ENCODE measurements at places on chromosomes 7 and 10. TPM values are rescaled to one million over a fixed set of nuclear protein-coding genes. Genes with fewer than 3 reads are reported as not detected.

The FKBP6 gene
- polyA plus RNA-seq: 0.25 TPM

The PRSS2 gene
- not detected for polyA plus RNA-seq

The TMEM270 gene
- not detected for polyA plus RNA-seq

The TLX1 gene
- polyA plus RNA-seq: 0.09 TPM

The LRRC18 gene
- 0.16 TPM for polyA plus RNA-seq

GRCh38 chr10:115982076-115982475 lies 290.9 kb downstream of the GFRA1 start:
- DNase-seq: no peak

GRCh38 chr7:65216469-65216868 lies 157.2 kb upstream of the ZNF92 start:
- peak; percentile 50 for DNase-seq

DNA sequence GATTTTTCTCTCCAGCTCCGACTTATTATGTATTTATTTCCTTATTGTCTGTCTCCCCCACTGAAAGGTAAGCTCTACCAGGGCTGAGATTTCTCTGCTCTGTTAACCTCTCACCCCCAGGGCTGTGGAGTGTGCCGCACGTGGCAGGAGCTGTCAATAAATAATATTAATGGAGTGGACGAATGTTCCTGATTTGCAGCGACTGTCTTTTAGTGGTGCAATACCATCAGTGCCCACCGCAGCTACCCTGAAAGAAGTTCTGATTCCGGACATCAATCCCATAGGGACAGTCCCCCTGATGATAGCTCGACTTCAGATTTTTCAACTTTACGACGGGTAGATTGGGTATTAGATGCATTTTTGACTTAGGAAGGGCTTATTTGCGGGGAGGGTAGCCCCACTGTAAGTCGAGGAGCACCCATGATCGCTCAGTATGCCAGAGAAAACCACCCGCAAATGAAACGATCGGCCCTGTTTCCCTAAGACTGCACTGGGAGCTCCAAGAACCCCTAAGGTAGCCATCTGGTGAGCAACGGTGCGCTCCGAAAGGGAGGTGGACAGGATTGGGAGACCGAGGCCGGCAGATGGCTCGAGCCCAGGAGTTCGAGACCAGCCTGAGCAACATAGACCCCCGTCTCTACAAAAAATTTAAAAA lies 986 bp upstream of the PPP2R2D start:
- DNase-seq: no peak

GRCh38 chr7:23261843-23262452 lies 15.4 kb downstream of the GPNMB start:
- DNase-seq: no peak

GRCh38 chr10:59857049-59857448 lies 49.3 kb downstream of the CCDC6 start:
- no peak for DNase-seq

DNA sequence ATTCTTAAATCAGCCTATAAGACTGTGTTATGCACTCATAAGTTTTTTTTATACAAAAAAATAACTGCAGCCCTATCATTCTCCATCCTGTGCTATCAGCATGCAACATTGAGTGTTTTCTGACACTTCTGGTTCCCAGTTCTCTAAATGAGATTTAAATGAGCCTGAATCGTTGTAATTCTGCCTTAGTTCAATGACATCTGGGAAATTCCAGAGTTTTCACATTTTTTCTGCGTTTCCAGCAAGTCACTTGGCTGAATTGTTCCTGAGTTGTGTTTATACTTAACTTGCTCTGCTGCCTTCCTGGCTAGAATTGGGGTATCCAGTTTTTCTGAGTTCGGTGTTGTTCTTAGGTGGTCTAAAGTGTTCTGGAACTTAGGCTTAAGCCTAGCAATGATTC lies 636.1 kb upstream of the FZD8 start:
- DNase-seq: no peak

DNA sequence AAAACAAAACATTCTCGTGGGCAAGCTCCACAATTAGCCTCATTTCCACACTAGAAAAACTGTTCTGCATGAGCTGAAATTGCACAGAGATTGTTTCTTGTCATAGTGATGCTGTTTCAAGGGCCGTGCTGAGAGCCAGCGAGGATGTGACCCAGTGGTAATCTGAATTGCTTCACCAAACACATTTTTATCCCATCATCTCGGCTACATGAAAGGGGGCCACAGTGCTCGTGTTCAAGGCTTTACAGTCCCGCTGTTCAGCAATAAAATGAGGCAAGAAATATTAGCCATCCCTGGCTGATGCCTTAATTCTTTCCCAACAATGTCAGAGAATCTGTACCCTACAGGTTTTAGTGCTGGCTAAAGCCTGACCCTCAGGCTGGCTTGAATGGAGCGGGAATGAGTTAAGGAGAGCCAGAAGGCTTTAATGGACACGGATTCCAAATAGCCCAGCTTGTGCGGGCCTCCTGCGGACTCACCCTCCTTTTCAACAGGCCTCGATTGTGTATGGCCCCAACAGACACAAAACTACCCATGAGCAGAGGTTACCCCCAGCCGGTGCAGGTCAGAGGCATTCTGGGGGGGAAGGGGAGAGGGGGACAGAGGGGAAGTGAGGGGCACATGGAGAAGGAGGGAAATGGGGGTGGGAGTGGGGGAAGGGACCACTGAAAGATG lies 2.0 kb upstream of the GDF10 start:
- no peak for DNase-seq

- DNase-seq: no peak
Measured at GRCh38 chr10:49076741-49077521, 38.4 kb downstream of the VSTM4 start.

DNA sequence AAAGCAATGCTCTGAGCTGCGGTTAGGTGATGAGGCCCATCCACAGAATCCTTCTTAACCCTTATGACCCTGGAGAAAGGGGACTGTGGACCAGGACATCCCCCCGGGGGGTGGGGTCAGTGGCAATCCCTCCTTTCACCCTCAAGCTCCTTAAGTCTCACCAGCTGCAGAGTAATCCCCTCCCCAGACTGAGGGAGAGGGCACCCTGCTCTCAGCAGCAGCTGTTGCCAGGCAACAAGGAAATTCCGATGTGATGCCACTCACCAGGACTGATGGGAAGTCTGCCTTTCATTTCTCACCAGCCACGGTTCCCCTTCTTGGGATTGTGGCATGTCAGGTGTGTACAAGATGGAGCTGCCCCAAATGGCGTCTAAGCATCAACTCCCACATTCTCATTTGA lies 129.6 kb downstream of the DOCK1 start:
- DNase-seq: no peak

All from renal cortex interstitium (tissue), 15 donors.